ENCODE measurements at places on chromosomes 11 and 22.

DNA sequence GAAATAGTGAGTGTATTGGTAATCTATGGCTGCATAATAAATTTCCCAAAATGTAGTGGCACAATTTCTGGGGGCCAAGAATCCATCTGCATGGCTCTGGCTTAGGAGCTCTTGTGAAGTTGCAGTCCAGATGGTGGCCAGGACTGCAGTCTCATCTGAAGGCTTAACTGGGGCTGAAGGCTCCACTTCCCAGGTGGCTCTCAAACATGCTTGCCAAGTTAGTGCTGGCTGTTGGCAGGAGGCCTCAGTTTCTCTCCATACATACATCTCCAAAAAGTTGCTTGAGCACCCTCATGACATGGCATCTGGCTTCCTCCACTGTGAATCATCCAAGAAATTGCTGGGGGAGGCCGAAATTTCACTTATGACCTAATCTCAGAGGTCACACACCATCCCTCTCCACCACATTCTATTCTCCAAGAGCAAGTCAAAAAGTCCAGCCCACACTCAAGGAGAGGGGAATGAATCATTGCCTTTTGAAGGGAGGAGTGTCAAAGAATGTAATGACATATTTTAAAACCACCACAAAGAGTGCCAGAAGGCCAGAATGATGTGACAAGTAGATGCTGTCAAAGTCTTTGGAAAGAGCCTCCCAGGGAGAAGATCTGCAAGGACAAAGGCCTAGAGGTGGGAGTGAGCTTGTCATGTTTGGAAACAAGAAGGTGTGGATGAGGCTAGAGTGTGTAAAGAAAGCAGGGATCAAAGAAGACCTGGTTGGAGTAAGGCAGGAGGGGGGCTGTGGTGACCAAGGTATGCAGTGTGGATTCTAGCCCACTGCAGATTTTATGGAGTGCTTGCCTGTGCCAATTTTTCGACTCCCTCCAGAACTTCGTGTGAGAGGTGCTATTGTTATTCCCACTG is 566.2 kb downstream of the MIAT start:
- no peak for DNase-seq

DNA sequence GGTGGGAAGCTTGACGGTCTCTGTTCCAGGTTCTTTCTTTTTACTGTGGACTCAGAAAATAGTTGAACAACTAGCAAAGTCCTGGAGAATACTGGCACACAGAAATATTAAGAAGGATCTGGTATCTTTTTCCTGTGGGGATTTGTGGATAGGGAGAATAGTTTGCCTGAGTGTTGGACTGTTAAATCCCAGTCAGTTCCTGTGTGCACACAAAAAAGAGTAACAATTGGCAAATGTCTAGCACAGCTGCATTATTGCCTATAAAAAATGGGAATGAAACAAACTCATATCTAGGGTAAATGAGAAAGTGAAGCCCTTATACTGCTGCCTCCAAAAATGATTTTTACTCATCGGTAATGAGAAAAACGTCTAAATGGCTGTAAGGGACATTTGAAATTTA is 828.2 kb downstream of the JRKL start:
- no peak for DNase-seq

DNA sequence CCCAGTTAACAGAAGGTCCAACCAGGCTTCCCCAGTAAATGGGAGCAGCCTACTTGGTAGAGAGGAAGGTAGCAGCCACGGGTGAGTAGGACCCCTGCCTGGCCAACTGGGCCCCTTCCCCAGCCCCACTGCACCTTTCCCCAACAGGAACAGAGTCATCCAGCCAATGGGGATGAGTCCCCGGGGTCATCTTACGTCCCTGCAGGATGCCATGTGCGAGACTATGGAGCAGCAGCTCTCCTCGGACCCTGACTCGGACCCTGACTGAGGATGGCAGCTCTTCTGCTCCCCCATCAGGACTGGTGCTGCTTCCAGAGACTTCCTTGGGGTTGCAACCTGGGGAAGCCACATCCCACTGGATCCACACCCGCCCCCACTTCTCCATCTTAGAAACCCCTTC is 6.6 kb downstream of the RIC8A start:
- DNase-seq = no peak

DNA sequence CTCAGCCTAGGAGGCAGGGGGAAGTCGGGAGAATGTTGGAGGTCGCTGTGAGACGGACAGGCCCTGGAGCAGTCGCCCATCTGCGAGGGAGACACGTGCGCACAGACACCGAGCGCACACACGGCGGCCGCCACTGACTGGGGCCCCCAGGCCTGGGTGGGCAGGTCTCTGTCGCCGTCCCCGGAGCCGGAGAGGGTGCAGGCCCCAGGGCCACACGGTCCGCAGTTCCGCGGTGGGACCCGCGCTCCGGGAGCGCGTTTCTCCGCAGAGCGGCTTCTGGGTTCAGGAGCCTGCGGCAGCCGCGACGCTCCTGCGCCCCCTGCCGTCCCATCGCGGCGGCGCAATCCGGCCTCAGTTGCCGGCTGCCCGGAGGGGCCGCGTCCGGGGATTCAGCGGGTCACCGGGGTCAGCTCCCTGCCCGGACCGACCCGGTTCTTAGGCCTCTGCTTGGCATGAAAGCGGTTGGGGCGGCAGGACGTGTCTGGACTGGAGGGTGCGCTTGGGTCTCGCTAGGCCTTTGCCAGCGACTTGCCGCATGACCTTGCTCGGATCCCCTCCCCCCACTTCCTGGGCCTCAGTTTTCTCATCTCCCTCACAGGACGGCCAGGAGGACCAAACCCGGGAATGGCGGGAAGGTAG is 31.2 kb downstream of the PDE2A start:
- DNase-seq = peak; percentile 77

DNA sequence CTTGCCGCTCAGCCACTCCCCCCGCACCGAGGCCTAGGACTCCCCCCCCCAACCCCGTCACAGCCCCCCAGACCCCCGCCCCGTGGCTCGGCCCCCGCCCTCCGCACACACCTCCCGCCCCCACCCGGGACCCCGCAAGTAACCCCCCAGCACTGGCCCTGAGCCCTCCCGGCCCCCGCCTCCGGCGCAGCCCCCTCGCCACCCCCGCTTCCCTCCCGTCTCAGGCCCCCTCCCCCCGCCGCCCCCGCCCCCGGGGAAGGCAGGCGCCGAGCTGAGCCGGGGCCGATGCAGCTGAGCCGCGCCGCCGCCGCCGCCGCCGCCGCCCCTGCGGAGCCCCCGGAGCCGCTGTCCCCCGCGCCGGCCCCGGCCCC is 1.5 kb downstream of the SHANK3 start:
- no peak for DNase-seq

GRCh38 chr11:36713715-36714114 is 115.7 kb upstream of the RAG2 start:
- DNase-seq = no peak

DNA sequence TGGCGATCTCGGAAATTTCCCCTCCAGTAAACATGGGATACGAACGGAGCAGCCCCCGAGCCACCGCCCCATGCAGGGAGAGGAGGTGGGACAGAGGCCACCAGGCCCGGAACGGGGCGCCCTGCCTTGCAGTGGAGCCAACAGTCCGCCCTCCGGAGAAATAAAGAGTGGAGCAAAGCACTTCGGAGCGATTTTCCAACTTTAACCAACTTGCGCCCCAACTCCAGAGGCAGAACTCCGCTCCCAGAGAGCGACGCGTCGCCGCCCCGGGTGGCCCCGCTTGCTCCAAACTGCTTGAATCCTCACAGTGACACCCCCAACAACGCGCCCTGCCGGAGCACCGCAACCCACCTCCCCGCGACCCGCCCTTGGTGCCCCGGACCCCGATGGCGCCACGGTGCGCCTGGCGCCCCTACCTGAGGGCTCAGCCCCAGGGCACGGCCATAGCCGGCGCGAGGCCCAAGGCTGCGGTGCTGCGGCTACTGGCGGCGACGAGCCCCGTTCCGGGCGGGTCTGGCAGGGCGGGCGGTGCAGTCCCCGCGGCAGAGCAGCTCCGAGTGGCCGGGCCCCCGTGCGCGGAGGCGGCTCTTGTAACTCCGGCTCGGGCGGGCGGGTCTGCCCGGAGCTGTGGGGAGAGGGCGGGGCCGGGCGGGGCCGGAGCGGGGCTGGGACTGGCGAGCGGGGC is at the start of gene AHNAK:
Gene AHNAK (minus strand): TSS at position 563 of the 685 bp plus-strand sequence. CDS start 10,708 bp downstream, outside the sequence.
- no peak for DNase-seq

GRCh38 chr22:43540529-43540923 is 128.7 kb downstream of the MPPED1 start:
- DNase-seq = no peak

- DNase-seq = no peak
These were observed 704.1 kb upstream of the CCDC90B start for GRCh38 chr11:83990160-83990733.

DNA sequence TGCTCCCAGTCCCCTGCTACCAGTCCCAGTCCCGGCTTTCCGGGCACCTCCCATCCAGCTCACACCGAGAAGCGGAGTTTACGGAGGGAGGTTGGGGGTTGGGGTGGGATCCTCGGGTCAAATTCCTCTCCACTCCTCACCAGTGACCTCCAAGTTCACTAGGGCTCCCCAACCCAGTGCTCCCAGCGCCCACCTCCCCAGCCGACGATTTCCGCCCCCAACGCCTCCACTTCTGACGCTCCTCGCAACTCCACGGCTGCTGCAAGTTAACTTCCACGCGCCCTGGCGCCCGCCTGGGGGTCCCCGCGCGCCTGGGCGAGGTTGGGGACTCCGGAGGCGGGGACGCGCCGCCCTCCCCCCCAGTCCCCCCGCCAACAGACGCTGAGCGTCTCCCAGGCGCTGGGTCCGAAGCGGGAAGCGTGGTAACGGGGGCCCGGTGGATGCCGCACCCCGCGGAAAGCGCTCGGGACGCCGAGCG is 526 bp downstream of the TPST2 start:
- DNase-seq = no peak

DNA sequence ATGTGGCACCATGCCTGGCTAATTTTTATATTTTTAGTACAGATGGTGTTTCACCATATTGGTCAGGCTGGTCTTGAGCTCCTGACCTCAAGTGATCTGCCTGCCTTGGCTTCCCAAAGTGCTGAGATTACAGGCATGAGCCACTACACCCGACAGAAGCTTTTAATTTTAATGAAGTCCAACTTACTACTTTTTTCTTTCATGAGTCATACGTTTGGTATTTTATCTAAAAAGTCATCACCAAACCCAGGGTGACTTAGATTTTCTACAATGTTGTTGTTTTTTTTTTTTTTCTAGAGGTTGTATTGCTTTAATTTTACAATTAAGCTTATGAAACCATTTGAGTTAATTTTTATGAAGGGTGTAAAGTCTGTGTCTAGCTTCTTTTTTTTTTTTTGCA is 34.9 kb downstream of the JRKL start:
- no peak for DNase-seq

DNA sequence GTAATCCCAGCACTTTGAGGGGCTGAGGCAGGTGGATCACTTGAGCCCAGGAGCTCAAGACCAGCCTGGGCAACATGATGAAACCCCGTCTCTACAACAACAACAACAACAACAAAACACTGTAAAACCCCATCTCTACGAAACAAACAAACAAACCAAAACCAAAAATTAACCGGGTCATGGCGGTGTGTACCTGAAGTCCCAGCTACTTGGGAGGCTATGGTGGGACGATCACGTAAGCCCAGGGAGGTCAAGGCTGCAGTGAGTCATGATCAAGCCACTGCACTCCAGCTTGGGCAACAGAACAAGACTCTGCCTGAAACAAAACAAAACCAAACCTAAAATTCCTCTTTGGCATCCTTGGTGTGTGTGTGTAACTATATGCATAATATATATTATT is 7.0 kb upstream of the POLA2 start:
- no peak for DNase-seq

GRCh38 chr11:94588366-94588942 is 21.3 kb downstream of the PIWIL4 start:
- no peak for DNase-seq

GRCh38 chr11:47538741-47539565 is 14.0 kb downstream of the CELF1 start:
- no peak for DNase-seq

- no peak for DNase-seq
These were observed 104.2 kb upstream of the HSD17B12 start for GRCh38 chr11:43576320-43576802.

- DNase-seq = no peak
These were observed 427.3 kb downstream of the TENM4 start for GRCh38 chr11:79013509-79013908.

DNA sequence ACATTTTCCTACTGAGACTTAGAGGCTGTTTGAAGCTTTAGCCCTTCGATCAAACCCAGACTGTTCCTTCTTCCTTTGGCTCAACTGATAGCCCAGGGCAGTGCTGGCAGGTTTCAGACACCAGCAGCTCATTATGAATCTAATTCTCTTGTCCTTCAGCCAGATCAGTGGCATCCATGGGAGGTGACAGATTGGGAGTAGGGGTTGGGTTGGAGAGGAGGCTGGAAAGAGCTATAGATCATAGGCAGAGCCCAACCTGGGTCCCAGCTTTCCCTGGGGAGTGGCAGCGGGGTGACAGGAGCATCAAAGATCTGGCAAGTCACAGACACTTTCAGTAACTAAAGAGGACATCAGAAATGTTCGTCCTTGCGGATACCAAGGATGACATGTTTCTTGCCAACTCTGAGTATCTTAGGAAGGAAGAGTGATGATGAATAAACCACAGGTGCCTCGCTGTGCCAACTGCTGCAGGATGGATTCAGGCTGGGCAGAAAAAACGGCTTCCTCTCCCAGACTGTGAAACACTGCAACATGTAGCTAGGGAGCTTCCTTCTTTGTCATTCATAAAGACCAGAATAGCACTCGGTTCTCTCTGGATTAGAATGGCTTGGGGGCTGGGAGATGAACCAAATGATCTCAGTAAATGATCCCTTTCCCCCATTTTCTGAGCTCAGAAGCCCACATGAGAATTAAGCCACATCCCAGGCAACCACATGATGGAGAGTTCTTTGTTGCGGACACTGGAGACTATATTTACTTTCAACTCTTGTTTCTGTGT is 19.1 kb downstream of the ABCC8 start:
- DNase-seq = no peak

- no peak for DNase-seq
These were observed 92.3 kb upstream of the FGF3 start for GRCh38 chr11:69911310-69912160.

GRCh38 chr11:74371269-74372052 is 26.8 kb downstream of the PGM2L1 start:
- DNase-seq = no peak

DNA sequence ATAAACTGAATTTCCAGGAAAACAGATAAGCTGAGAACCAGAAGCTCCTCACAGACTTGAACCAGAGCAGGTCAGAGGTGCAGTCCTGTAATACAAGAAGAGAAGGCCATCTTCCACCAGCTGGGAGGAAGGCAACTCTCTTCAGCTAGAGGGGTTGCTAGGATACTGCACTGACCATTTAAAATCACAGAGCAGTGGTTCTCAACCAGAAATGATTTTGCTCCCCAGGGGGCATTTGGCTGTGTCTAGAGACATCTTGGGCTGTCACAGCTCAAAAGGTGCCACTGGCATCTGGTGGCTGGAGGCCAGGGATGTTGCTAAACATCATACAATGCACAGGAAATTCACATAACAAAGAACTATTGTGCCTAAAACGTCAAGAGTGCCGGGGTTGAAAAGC is 17.2 kb downstream of the OPCML start:
- DNase-seq = no peak

GRCh38 chr11:47948137-47948536 is 32.2 kb upstream of the PTPRJ start:
- DNase-seq = no peak

DNA sequence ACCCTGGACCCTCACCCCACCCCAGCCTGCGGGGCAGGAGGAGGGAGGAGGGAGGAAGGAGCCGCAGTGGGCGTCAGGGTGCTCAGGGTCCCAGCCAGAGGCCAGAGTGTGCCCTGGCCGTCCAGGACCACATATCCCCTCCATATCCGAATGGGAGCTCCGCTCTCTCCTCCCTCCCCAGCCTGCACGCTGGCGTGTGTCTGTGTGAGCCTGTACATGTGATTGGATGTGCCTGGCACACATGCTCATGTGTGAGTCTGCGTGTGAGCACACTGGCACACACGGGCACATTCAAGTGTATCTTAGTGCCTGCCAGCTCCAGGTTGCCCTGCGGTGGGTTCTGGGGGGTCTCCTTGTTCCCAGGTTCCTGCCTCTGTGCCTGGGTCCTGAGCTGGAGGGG is 8.1 kb downstream of the TSSC4 start:
- no peak for DNase-seq
